ENCODE measurements at places on chromosomes 11 and 22.

DNA sequence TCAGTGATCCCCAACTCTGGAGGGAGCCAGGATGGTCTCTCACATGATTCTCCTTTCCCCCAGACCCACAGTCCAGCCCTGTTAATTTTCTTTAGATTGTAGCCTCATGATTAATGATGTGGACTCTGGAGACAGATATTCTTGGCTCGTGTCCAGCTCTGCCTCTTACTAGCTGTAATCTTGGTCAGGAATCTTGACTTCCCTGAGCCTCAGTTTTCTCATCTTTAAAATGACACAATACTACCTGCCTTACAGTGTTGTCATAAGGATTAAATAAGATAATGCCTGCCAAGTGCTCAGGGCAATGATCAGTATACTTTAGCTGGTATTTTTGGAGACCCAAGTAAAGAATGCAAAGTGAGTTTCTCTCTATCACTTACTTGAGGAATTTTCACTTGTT is 60.0 kb downstream of the SPECC1L start:
- H3K27me3 ChIP-seq: no peaks in the 10 kb centered on the region
- no peak overlapping the region for H3K27ac ChIP-seq

GRCh38 chr22:50045211-50046018 is 12.7 kb downstream of the TTLL8 start:
- H3K27me3 ChIP-seq: peaks cover 9% of the 10 kb centered on the region
- no peak for DNase-seq
- H3K27ac ChIP-seq: no peak overlapping the region
- no peaks in the 10 kb centered on the region for H3K4me1 ChIP-seq
- H3K4me3 ChIP-seq: no peak overlapping the region
- H3K36me3 ChIP-seq: no peaks in the 10 kb centered on the region

GRCh38 chr22:27984001-27984695 is 65.1 kb upstream of the PITPNB start:
- no peaks in the 10 kb centered on the region for H3K36me3 ChIP-seq
- DNase-seq: no peak
- no peak overlapping the region for H3K27ac ChIP-seq

- peaks cover 29% of the 10 kb centered on the region for H3K4me1 ChIP-seq
- no peak overlapping the region for H3K4me3 ChIP-seq
Measured at GRCh38 chr11:8765294-8765693, 82.7 kb downstream of the RPL27A start.

GRCh38 chr11:120307476-120307875 is 17.6 kb upstream of the TLCD5 start:
- DNase-seq: no peak
- H3K27ac ChIP-seq: no peak overlapping the region
- H3K36me3 ChIP-seq: no peaks in the 10 kb centered on the region
- H3K4me3 ChIP-seq: no peak overlapping the region
- H3K4me1 ChIP-seq: no peaks in the 10 kb centered on the region

GRCh38 chr11:7538031-7538430 is 24.2 kb downstream of the PPFIBP2 start:
- no peak overlapping the region for H3K4me3 ChIP-seq
- H3K27me3 ChIP-seq: no peaks in the 10 kb centered on the region
- no peak overlapping the region for H3K27ac ChIP-seq
- H3K36me3 ChIP-seq: no peaks in the 10 kb centered on the region
- DNase-seq: peak; percentile 58

DNA sequence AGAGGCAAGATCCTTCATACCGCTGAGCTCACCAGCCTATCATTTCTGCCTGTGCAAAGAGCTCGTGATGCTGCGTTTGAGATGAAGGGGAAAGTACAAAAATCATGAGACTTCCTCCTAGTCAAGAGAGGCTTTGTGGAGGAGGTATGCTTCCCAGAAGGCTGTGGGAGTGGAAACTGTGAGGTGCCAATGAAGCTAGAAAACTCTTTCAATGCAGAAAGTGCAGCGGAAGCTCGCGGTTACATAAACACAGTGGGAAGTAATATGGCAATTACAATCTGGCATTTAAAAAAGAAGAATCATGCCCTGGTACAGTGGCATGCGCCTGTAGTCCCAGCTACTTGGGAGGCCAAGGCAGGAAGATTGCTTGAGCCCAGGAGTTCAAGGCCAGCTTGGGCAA is 134.8 kb downstream of the EHF start:
- H3K27ac ChIP-seq: no peak overlapping the region
- H3K4me3 ChIP-seq: no peak overlapping the region
- H3K27me3 ChIP-seq: no peaks in the 10 kb centered on the region
- DNase-seq: no peak
- H3K36me3 ChIP-seq: no peaks in the 10 kb centered on the region

GRCh38 chr11:221998-222789 is 13.9 kb downstream of the SIRT3 start:
- no peak for DNase-seq
- no peaks in the 10 kb centered on the region for H3K4me1 ChIP-seq
- no peak overlapping the region for H3K4me3 ChIP-seq
- no peaks in the 10 kb centered on the region for H3K27me3 ChIP-seq
- peaks cover 55% of the 10 kb centered on the region for H3K36me3 ChIP-seq
- H3K27ac ChIP-seq: no peak overlapping the region

GRCh38 chr11:85052636-85053035 is 574.5 kb downstream of the DLG2 start:
- DNase-seq: no peak
- no peaks in the 10 kb centered on the region for H3K4me1 ChIP-seq
- H3K27me3 ChIP-seq: no peaks in the 10 kb centered on the region

GRCh38 chr11:116065986-116066385 is 561.8 kb upstream of the CADM1 start:
- no peak overlapping the region for H3K4me3 ChIP-seq
- no peaks in the 10 kb centered on the region for H3K27me3 ChIP-seq
- no peaks in the 10 kb centered on the region for H3K36me3 ChIP-seq
- no peak overlapping the region for H3K27ac ChIP-seq
- no peaks in the 10 kb centered on the region for H3K4me1 ChIP-seq
- DNase-seq: no peak

DNA sequence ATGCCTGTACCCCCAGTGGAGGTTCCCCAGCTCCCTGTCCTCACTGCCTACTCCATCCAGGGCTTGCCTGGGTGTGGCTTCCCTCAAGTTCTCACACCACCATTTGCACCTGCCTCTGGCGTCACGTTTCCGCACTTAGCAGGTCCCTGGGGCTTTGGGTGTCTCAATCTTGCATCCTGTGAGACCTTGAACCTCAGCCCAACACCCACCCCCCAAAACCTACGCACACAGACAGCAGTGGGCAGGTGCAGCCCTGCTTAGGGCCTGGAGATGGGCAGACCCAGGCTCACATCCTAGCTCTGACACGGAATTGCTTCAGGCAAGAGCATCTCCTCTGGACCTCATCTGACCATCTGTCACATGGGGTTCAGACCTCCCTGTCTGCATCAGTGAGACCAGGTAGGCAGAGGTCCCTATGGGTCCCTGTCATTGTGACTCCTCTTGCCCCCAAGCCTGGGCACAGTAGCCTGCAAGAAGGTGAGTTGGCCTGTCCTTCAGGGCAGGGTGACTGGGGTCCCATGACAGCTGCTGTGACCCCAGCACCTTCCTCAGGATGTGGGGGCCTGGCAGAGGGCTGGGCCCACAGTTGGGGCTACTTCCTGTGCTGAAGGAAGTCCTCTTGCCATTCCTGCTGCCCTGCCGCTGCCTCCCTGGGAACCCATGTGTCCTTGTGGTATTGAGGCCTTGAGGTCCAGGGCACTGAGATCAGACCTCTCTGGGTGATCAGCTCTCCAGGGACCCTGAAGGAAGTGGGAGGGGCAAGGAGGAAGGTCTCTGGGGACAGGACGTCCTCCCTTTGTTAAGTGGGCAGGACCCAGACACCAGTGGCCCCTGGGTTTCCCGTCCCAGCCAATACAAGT is 2.0 kb downstream of the SIPA1 start:
- H3K36me3 ChIP-seq: no peaks in the 10 kb centered on the region
- H3K4me3 ChIP-seq: peak overlapping the region; percentile 36
- H3K27me3 ChIP-seq: no peaks in the 10 kb centered on the region
- no peak for DNase-seq

DNA sequence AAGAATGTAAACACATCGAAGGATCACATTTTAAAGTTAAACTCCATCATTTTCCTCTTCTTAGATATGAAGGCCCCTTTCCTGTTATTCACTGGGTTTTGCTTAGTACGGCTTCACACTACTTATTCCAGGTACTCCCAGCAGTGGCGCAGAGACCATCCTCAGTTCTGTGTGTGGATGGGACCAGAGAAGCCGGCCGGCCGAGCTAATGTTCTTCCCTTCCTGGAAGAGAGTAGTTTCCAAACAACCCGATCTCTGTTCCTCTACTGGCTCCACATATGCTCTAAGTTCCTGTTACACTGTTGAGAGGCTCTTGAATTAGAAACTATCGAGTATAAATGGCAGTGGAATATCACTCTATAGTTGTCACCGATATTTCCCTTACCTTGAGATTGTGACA is 684 bp upstream of the NFRKB start:
- H3K27ac ChIP-seq: peak overlapping the region; percentile 44
- peaks cover 41% of the 10 kb centered on the region for H3K36me3 ChIP-seq
- H3K27me3 ChIP-seq: no peaks in the 10 kb centered on the region

GRCh38 chr22:20783844-20784723 is 10.2 kb downstream of the SERPIND1 start:
- H3K27me3 ChIP-seq: no peaks in the 10 kb centered on the region
- DNase-seq: no peak
- H3K4me1 ChIP-seq: no peaks in the 10 kb centered on the region
- no peak overlapping the region for H3K4me3 ChIP-seq
- no peak overlapping the region for H3K27ac ChIP-seq

DNA sequence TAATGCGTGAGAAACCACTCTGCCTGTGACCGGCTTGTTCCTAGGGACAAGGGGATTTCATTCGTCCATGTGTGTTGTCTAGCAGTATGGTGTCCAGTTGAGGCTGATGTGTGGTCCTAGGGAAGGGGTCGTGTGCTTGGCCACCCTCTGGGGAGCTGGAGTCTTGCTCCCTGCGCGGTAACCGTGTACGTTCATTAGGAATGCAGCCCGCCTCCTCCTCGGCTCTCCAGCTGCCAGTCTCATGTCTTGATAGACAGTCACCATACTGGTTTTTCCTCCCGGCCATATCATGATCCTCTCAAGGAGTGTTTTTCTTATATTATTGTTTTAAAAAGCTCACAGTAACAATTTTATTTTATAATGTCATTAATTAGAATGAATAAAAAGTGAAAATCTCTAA is 5.9 kb downstream of the CTTN start:
- H3K36me3 ChIP-seq: peaks cover 4% of the 10 kb centered on the region
- peaks cover 11% of the 10 kb centered on the region for H3K4me1 ChIP-seq
- no peak overlapping the region for H3K4me3 ChIP-seq
- no peak overlapping the region for H3K27ac ChIP-seq

DNA sequence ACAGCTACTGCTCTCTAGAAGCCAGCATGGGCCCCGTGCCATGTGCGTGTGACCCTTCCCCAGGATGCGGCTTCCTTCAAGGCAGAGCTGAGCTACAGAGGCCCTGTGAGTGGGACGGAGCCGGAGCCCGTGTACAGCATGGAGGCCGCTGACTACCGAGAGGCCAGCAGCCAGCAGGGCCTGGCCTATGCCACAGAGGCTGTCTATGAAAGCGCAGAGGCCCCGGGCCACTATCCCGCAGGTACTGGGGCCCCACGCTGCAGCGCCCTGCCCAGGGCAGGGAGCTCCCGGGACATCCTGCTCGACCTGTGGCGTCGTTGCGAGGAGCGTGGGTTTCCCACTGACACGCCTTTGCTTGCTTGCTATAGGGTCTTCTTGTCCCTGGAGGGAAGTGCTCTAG is 34.7 kb downstream of the CTTN start:
- no peak for DNase-seq
- H3K4me1 ChIP-seq: no peaks in the 10 kb centered on the region
- no peaks in the 10 kb centered on the region for H3K27me3 ChIP-seq
- H3K27ac ChIP-seq: no peak overlapping the region
